ENCODE measurements at places on chromosomes 16 and 17.

GRCh38 chr17:66462010-66462409 lies 159.6 kb downstream of the PRKCA start:
- DNase-seq: no peak

DNA sequence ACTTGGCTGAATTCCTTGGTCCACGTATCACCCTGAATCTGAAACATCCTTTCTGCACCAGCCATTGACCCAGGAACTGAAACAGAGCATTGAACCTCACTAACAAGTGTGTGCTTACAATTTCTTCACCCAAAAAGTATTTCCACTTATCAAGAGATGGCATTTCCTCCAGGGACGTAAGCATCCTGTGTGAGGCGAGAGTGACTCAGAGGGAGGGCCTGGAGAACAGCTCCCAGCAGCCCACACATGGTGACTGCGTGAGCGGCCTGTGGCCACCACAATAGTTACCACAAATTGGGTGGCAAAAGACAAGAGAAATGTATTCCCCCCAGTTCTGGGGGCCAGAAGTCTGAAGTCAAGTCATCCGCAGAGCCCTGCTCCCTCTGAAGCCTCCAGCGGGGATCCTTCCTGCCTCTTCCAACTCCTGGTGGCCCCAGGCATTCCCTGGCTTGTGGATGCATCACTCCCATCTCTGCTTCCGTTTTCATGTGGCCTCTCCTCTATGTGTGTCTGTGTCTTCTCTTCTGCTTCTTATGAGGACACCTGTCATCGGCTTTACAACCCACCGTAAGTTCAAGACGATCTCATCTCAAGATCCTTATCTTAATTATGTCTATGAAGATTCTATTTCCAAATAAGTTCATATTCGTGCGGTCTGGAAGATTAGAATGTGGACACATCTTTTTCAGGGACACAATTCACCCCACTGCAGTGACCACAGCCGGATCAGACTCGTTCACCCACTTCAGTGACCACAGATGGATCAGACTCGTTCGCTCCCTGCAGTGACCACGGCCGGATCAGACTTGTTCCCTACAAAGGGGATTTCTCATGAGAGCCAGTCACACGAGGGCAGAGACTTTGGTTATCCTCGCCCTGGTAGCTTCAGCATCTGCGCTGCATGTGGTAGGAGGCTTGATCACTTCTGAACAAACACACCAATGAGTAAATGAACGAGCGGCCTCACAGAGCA lies 122.6 kb upstream of the FOXF1 start:
- no peak for DNase-seq

GRCh38 chr16:85141491-85142128 lies 29.3 kb upstream of the CIBAR2 start:
- no peak for DNase-seq

DNA sequence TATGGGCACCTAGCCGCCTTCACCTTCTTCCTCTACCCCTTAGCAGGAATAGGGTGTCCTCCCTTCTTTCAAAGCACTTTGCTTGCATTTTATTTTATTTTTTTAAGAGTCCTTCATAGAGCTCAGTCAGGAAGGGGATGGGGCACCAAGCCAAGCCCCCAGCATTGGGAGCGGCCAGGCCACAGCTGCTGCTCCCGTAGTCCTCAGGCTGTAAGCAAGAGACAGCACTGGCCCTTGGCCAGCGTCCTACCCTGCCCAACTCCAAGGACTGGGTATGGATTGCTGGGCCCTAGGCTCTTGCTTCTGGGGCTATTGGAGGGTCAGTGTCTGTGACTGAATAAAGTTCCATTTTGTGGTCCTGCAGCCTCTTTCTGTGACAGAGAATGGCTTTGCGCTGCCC lies 4.6 kb downstream of the TMUB2 start:
- DNase-seq: no peak

DNA sequence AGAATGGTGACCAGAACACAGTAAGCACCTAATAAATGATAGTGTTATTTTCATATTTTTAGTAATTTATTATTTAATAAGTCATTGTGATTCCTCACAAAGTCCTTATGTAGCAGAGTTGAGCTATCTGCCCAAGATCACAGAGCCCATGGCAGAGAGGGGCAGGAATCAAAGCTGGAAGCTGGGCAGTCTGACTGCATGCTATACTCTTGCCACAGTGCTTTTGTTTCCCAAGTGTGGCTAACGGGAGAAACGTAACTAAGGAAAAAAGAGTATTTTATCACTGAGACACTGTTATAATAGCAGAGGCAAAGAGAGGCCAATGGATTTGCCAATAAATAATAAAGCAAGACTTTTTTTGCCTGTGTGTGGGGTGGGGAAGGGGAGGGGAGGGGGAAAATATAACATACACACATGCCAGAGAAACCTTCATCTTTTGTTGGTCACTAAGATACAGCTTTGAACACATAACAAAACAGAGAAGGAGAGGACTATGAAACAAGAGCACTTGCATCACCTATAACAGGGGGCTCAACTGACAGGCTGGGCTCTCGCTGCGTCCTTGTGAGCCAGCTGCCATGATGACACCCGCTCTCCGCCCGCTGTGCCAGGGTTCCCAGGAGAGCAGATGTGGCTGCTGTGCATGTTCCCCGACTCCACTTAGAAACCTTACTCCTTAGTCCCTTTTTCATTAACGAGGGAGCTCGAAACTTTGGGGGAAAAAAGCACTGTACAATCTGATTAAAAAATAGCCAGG lies 10.1 kb downstream of the CSNK2A2 start:
- no peak for DNase-seq

GRCh38 chr16:52912565-52913173 lies 140.0 kb downstream of the CHD9NB start:
- DNase-seq: peak; percentile 83

DNA sequence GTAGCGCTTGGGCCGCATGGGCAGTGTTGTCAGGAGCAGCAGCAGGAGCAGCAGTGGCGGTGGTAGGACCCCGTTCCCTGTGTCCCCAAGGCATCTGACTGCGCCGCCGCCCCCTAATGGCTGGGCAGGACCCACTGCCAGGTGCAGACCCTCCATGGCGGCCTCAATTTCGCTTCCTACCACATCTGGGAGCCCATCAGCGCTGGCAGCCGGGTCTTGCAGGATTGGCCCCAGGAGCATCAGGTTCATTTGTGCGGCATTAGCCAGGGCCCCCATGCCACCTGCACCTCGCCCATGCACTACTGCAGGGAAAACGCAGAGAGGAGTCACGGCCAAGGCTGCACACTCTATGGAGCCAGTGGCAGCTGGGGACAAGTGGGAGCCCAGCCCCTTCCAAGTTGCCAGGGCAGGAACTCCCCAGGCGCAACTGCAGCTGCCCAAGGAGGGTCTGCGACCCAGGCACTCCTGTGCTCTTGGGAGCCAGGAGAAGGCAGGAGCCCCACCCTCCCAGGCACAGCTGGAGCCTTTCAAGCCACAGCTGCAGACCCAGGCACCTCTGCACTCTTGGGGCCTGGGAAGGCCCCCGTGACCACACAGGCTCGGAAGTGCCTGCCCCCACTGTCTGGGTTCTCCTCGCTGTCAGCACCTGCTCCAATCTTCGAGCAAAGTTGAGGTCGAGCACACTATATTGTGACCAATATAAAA lies 594.2 kb downstream of the KCNJ18 start:
- DNase-seq: no peak

- DNase-seq: no peak
These were observed 109.1 kb downstream of the ZFHX3 start for GRCh38 chr16:72938795-72939164.

DNA sequence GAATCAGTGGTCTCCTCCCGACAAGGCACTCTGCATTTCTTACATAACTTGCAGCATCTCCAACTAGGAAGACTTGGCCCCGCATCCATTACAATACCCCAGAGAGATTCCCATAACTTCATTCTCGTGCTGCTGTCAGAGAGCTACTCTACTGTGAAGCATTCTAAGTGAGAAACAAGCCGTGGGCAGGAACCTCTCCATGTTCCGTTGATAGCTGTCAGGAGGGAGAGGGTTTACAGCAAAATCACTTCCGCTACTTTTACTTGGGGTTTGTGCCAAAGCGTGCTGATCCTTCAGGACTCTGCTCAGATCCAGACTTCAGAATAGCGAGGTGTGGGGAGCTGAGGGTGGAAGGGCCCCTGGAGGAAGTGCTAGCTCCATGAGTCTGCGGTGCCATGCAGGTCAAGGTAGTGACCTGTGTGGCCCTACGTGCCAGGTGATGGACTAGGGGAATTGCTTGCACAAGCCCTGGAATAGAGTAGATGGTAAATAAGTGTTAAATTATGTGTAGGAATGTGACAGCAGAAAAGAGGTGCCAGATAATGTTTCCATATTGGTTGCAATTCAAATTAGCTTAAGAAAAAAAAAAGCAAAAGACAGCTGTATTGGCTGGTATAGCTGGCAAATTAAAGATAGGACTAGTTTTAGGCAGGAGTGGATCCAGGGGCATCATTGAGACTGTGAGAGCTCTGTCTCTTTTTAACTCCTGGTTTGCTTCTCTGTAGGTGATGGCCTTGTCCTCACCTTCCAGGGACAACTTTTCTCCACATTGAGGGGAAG lies 358.5 kb upstream of the ERCC4 start:
- no peak for DNase-seq

GRCh38 chr16:49594685-49595498 lies 221.3 kb downstream of the C16orf78 start:
- no peak for DNase-seq

Measured in NCI-H1092 treated with DMSO at 0.1 percent for 48 hours (cell line).